Omental fat pad (tissue), 4 donors: ENCODE measurements at places on chromosomes 2 and 18. TPM values are rescaled to one million over a fixed set of nuclear protein-coding genes. Genes with fewer than 3 reads are reported as not detected.
A peak's percentile ranks its signal among the peaks of the same experiment; 100 is the strongest.

The C2orf74 gene
- total RNA-seq = 16.1 TPM

The CPO gene
- not detected for total RNA-seq

The GYPC gene
- total RNA-seq = 171 TPM

The PSMA8 gene
- total RNA-seq = not detected

The SLC40A1 gene
- total RNA-seq = 110 TPM

The TANC1 gene
- total RNA-seq = 26.4 TPM

The FOXD4L1 gene
- not detected for total RNA-seq

The SLC4A1AP gene
- total RNA-seq = 24.1 TPM

The ONECUT2 gene
- under 0.01 TPM for total RNA-seq

The CROCC2 gene
- total RNA-seq = not detected

- DNase-seq = no peak
These were observed 99.6 kb upstream of the DNMT3A start for GRCh38 chr2:25441353-25441752.

GRCh38 chr2:164896226-164896625, 54.6 kb upstream of the COBLL1 start:
- no peak for DNase-seq

DNA sequence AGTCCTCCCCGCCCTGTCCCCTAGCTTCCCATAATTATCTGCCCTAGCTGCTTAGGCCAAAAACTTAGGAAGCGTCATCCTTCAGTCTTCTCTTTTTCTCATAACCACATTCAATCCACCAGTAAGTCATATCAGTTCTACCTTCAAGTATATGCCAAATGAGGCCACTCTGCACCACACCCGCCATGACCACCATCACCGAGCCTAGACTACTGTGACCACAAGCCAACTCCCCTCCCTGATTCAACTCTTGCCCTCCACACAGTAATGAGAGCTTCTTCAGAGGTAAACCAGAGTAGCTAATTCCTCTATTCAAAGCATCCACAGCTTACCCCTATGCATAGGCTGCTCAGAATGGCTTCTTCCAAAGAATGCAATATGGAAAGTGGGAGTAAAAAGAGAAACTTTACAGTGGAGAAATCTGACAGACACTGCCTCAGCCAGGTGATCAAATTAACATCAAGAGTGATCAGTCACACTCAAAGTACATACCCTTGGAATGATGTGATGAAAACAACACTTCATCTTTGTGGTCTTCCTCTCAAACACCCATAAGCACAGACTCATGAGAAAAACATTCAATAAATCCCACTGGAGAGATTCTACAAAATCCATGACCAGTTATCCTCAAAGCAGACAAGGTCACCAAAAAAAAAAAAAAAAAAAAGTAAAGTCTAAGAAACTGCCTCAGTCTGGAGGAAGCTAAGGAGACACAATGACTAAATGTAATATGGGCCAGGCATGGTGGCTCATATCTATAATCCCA, 17.7 kb downstream of the MBOAT2 start:
- DNase-seq = no peak

DNA sequence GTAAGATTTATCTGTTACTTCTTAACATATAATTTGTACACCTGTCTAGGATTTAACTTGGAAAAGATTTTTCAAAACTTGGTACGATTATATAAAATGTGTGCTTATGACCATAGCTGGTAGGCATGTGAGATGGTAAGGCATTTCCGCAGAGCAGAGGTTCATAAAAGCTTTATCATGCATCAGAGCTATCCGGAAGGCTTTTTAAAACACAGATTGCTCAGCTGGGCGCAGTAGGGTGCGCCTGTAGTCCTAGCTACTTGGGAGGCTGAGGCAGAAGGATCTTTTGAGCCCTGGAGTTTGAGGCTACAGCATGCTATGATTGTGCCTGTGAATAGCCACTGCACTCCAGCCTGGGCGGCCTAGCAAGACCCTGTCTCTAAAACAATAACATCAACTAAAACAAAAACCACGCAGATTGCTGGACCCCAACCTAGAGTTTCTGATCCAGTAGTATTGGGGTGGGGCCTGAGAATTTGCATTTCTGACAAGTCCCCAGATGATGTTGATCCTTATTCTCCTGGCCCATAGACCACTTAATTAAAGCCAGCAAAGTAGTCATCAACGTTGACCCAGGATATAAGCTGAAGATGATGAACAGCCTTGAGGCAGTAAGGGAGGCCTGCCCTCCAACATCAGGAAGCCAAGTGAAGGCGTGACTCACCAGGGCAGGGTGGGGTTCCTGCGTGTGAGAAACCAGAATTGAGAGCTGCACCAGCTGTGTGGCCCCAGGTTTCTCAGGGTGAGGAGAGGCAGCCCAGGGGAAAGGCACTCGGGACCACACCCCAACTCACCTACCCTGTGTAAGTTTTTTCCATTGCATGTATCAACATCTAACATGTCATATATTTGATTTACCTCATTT, 21.6 kb upstream of the SLC20A1 start:
- DNase-seq = peak; percentile 46

DNA sequence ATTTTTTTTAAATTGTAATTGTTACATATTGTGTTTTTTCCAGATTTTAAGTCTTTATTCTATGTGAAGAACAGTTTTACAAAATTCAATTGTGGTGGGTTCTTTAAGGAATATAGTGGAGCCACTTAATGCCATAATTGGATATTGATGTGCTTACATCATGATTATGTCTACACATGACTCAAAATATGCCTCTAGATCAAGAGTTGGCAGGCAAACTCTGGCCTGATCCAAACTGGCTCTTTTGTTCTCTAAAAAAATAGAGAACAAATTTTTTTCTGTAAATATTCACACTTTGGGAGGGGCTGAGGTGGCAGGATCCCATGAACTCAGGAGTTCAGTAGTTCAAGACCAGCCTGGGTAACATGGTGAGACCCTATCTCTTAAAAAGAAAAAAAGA, 8.3 kb downstream of the EHBP1 start:
- DNase-seq = no peak

DNA sequence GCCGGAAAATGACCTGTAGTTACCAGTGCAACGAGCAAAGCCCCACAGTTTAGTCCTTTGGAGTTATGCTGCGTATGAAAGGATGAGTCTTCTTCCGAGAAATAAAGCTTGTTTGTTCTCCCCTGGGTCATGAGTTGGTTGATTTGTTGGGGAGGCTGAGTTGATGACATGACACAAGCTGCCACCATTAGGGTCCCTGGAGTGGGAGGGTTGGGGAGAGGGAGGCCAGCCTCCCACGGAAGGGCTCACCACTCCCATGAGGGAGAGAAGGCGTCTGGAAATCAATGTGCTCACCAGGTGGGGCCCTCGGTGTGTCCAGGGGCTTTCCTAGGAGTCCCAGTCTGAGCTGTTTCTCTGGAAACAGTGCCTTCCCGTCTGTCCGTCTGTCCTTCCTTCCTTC, 7.4 kb upstream of the DGKD start:
- no peak for DNase-seq

DNA sequence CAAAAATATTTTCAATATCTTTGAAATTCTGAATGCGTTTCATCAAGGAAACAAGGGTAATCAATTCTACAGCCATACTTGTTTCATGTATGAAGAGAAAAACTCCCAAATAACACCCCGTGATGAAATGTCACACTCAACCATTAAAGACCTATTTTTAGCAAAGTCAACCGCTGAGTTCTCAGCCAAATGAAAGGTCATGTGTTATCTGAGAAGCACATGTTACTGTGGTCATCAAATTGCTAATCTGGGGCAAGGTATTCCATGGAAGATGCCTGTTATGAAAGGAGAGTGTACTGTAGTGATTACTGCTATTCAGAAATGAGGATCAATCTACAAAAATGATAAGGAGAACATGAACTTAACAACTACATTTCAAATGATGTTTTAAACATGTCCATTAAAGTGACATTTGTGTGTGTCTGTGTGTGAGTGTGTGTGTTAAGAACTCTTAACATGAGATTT, 126.7 kb downstream of the BCL2 start:
- no peak for DNase-seq

DNA sequence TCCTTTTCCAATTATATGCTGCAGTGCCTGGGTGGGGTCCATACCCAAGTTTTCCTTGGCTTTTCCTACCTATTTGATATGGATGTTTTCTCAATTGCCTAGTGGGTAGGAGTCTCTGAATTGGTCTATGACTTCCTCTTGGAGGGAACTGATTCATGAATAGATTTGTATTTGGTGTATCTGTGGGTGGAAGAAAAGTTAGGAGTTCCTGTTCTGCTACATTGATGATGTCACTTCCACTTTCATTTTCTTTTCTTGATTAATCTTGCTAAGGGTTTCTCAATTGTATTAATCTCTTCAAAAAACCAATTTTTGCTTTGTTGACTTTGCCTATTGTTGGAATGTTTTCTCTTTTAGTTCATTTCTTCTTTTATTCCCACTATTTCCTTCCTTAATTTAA, 37.4 kb upstream of the SLC9A2 start:
- DNase-seq = no peak

- DNase-seq = no peak
These were observed 194.8 kb downstream of the TPGS2 start for GRCh38 chr18:36633961-36634412.

DNA sequence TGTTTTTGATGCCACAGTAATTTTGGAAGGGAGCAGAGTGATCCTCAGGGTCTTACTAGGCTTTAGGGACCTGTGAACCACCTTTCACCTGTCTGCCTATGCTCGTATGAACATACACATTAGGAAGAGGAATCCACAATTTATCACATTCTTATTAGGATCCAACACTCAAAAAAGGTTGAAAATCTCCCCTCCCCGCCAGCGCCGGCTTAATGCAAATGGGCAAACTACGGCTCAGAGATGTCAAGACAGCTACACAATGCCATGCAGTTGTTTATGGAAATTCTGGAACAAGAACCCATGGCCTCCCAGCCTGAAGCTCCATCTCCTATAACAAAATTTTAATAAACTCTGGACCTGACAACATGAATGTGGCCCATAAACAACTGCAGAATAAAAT, 375.9 kb upstream of the ACVR2A start:
- no peak for DNase-seq

- no peak for DNase-seq
These were observed 89.4 kb upstream of the SLC38A11 start for GRCh38 chr2:165044505-165045303.

DNA sequence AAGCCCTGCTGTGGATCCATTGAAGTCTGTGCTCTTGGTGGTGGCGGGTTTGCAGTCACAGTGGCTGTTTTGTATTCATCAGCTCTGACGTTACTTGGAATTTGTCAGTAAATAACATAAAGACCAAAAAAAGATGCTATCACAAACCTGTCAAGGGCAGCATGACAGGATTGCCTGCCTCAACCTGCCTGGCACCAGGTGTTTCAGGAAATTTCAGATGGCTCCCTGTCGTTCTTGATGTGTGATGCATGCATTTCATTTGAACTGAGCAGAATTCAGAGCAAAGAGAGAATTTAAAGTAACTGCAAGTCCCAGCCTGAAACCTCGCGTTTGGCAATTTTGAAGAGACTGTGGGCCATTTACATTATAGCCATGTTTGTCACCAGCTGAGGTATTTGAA, 50.3 kb upstream of the EPC2 start:
- no peak for DNase-seq

GRCh38 chr2:45103351-45104345, 94.4 kb upstream of the SIX2 start:
- no peak for DNase-seq

- DNase-seq = no peak
These were observed 6.1 kb upstream of the SALL3 start for GRCh38 chr18:78973357-78974083.

DNA sequence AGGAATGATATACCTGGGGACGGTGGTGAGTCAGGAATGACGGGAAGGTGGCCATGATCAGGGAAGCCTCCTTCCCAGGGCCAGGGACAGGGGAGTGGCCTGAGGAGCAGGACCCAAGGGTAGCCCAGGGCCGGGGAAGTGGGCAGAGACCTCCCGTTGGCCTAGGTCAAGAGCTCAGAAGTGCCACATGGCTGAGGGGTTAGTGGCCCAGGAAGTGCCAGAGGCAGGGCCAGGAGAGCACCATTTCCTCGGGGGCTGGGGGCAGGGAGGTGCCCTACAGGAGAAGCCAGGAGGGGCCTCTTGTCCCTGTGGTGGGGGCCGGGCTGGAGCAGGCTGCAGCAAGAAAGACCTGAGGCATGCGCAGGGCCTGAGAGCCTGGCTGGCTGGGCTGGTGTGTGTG, 152.3 kb upstream of the ZSWIM2 start:
- DNase-seq = no peak

GRCh38 chr2:133658020-133658903, 90.0 kb upstream of the NCKAP5 start:
- no peak for DNase-seq

DNA sequence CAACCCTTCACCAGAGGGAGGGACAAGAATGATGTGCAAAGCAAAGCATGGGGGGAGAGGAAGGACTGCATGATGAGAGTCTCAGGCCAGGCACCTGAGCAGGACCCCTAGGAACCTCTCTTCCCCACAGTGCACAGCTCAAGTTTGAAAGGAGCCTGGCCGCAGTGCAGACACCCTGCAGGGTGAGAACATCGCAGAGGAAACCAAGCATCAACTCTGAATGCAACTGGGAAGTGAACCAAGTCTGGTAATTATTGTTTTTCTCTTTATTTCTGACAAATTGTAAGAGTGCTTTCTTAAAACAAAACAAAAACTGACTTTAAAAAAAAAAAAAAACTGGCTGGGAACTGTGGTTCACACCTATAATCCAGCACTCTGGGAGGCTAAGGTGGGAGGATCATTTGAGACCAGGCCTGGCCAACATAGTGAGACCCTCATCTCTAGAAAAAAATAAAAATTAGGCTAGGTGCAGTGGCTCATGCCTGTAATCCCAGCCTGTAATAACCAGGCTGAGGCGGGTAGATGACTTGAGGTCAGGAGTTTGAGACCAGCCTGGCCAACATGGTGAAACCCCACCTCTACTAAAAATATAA, 15.3 kb downstream of the NPC1 start:
- DNase-seq = no peak

DNA sequence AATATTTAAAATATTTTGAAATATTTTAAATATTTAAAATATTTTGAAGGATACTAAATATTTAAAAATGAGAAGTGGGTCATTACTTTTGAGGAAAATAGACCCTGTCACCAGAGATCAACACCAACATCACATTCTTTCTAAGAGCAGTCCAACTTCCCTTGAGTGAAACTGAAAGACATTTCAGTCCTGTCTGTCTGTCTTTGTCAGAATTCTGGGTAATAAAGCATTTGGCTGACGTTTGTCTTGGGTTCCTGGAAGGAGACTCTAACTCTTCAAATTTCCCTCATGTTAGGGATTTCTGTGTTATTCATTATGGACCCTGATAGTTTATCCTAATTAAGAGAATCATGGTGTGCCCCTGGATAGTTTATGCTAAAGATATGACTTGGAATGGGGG, 32.8 kb downstream of the TTC21B start:
- no peak for DNase-seq

DNA sequence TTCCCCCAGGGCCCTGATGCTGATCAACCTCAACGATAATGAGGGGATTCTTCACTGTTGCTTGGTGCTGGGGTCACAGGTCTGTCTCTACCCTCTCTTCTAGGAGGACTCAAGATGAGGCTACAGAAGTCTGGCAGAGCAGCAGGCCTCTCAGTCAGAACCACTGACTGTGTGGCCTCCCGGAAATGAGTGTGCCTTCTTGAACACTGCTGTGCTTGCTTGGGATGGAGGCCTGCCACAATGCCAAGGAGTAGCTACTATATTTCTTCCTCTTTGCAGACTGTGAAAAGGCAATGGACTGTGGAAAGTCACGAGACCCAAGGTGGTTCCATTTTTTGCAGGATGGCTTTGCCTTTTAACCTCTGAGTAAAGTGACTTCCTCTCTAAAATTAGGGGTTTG, 5.8 kb upstream of the HOXD1 start:
- no peak for DNase-seq

- no peak for DNase-seq
These were observed 2.5 kb downstream of the PSTPIP2 start for GRCh38 chr18:46069524-46069923.

GRCh38 chr2:26913606-26913998, 56.8 kb upstream of the MAPRE3 start:
- DNase-seq = no peak
